Activated CD4-positive, alpha-beta T cell treated with anti-CD3 and anti-CD28 coated beads for 48 hours (primary cell): ENCODE measurements at places on chromosomes 5 and 9.

DNA sequence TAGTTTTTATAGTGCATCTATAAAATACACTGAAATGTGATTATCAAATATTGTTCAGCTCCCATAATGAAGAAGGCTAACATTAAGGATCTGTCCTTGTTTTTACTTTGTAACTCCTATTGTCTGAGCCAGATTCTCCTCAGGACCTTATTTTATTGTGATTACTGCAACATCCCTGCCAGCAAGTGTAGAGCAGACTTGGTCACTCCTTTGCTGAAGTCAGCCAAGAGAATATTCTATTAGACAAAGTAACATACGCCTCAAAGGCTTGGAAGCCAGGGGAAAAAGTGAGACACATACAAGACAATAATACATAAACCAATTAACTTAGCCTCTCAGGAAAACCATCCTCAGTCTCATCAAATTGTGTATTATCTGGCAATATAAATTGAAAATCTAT lies 269.6 kb downstream of the ARL15 start:
- no peak for DNase-seq

GRCh38 chr5:73835726-73836125 lies 209.7 kb downstream of the ARHGEF28 start:
- no peak for DNase-seq

DNA sequence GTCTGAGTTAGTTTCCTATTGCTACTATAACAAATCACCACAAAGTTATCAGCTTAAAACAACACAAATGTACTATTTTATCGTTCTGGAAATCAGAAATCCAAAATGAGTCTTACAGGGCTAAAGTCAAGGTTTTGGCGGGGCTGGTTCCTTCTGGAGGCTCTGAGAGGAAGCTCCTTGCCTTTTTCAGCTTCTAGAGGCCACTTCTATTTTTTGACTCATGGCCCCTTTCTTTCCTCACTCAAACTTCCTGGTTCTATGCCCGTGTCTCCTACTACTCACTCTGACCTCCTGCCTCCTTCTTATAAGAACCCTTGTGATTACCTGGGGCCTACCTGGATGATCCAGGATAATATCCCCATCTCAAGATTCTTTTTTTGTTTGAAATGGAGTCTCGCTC lies 48.2 kb downstream of the GABBR2 start:
- no peak for DNase-seq

DNA sequence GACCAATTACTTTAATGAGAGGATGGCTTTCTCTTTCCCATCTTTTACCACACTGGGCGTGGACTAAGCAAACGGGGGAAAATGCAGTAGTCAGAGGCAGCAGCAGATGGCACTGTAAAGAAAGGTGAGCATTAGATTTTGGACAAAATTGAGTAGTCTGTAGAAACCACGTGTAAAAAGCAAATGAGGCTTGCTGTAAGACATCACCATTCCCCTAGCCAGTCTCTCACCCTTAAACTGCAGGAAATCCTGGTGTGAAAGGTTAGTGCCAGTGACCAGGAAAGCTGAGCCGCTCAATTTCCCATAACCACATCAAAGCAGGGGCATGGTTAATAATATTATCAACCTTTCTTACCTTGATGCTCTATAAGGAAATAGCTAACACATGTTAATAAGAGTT lies 31.8 kb downstream of the SPATA31C2 start:
- DNase-seq, result peak; percentile 31

DNA sequence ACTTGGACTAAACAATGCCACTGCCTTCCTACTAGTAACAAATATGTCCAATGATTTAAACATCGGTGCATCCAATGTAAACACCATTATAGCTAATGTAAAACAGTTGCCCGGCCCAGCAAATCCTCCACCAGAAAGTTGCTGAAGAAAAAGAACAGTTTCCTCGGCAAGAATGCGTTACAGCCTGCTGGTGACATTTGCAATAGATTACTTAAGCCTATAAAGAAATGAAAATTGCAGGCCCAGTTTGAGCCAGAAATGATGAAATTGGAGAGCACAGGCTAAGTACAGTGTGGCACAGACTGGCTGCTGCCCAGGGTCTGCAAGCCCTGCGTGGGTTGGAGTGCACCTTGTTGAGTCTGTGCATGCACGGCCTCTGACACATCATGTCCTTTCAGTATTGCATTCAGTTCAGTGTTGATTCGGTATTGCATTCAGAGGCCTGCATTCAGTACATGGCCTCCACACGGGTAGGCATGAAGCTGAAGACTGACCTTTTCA lies 406.0 kb upstream of the KLF4 start:
- no peak for DNase-seq

DNA sequence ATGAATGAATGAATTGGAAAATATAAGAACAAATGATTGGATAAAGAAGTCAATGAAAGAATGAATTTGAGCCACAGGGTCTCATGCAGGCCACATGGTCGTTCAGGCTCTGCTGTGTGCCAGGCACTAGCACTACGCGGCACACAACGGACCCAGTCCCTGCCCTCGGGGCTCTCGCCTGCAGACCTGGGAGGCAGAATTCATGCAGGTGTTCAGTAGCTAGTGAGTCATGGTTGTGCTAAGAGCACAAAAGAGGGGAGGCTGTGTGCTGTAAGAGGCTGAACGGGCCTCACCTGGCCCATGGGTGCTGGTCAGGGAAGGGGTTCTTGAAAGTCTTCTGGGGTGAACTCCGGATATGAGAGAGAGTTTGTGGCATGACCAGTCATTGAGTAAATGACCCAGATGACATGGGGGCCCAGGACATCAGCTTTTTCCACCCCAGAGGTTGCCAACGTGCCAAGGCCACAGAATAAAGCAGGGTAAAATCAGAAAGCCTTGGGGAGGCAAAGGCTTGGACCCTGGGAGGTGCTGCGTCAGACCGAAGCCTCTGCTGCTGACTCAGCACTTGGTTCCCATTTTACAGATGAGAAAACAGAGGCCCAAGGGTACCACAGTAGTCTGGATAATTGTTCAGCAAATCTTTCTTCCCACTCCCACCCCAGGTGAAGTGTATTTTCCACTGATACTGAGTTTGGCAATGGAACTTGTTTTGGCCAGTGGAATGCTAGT lies 264.3 kb upstream of the MVB12B start:
- DNase-seq, result no peak

GRCh38 chr9:109430231-109430630 lies 67.9 kb downstream of the PTPN3 start:
- DNase-seq, result no peak

DNA sequence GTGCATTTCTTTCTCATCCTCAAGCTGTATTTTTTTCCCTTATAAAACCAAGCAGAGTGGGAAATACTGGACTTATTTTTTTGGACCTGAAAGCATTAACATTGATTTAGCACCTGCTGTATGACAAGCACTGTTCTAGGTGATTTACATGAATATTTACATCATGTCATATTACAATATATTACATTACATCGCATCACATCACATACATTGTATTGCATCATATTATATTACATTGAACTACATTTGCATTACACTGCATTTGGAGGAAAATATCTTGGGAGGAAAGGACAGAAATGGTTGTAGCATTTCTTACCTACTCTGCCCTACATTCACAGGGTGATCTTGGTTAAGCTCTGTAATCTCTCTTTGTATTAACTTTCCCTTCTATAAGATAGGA lies 11.2 kb upstream of the PDCD1LG2 start:
- DNase-seq, result no peak

DNA sequence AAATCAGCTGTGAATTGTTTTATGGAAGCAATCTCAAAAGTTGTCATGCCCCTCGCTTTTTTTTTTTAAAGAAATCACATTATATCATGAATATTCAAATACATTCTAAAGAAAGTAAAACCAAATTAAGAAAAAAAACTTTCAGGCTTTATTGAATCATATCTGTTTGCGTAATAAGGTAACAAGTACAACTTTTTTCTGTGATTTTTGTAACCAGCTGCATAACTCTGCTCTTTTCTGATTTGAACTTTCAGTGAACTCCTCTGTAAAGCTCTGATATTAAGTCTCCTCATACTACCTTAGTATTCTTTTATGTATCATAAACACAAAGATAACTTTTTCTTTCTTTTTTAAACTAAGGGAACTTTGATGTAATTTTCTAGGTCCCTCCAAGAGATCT lies 65.3 kb downstream of the CWC27 start:
- DNase-seq, result no peak

GRCh38 chr5:10711562-10711961 lies 49.5 kb downstream of the DAP start:
- no peak for DNase-seq
